ENCODE measurements at places on chromosomes 6 and 20.

- no peak for DNase-seq
These were observed 493.8 kb downstream of the UTRN start for GRCh38 chr6:144778773-144779492.

DNA sequence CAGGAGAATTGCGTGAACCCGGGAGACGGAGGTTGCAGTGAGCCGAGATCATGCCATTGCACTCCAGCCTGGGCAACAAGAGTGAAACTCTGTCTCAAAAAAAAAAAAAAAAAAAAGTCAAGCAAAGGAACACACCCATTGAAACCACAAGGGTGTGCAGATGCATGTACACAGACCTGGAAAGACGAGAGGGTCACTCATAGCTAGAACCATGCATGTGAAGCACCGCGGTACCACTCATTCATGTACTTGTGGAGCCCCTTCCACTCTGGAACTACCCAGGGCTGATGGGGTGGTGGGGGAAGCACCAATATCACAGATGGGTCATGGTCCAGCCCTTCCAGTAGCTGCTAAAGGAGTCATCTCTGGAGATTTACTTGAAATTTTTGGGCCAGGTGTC is 7.4 kb upstream of the TJAP1 start:
- DNase-seq, result no peak

- DNase-seq, result no peak
These were observed 403.2 kb downstream of the SAMD5 start for GRCh38 chr6:147911686-147912085.

DNA sequence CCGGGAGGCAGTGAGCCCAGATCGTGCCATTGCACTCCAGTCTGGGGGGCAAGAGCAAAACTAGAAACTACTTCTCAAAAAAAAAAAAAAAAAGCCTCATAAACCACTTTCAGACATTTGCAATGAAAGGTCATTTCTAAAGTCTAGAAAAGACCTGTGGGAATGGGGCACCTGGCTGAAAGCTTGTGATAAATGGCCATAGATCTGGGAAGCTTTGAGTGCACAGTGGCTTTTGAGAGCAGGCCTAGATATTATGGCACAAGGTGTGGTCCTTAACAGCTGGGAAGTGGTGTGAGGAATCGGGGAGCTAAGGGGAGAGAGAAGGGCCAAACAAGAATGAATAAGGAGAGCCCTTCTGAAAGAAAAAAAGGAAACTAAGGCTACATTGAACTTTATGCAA is 33.2 kb downstream of the ID4 start:
- DNase-seq, result no peak

DNA sequence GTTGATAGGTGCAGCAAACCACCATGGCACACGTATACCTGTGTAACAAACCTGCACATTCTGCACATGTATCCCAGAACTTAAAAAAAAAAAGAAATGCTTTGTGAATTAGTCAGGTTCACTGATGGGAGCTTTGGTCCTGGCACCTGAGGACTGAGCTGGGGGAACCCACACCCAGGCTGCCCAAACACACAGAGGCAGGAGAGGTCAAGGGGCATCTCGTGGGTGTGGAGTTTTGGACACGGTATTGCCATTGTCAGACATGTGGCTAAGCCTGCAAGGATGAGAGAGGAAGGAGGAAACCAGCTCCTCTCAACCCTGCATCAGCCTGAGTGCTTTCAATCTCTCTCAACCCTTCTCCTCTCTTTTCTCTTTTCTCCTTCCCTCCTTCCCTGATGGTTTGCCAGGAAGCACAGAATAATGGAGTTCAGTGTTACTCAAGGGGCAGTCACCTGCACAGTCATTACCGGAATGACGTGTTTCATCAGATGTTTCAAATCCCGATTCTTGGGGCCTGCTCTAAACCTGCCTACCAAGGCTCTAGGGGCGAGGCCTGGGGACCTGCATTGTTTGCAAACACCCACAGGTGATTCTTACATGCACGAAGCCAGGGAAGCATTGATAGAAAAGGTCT is 89.9 kb upstream of the NEDD9 start:
- DNase-seq, result no peak

All from NCI-H1105 (cell line).